Activated CD8-positive, alpha-beta memory T cell treated with anti-CD3 and anti-CD28 coated beads, Interleukin-2, amount 10 ng/mL, durations not matched to agents 7 days and 5 days (primary cell): ENCODE measurements at places on chromosomes 2 and 18.
A peak's percentile ranks its signal among the peaks of the same experiment; 100 is the strongest.

GRCh38 chr2:84830095-84830494, 50.8 kb downstream of the TRABD2A start:
- H3K4me3 ChIP-seq: no peak overlapping the region
- peaks cover 32% of the 10 kb centered on the region for H3K4me1 ChIP-seq
- H3K36me3 ChIP-seq: peaks cover 4% of the 10 kb centered on the region
- no peak overlapping the region for H3K27ac ChIP-seq
- DNase-seq: no peak
- no peaks in the 10 kb centered on the region for H3K27me3 ChIP-seq

- H3K27me3 ChIP-seq: no peaks in the 10 kb centered on the region
- peaks cover 42% of the 10 kb centered on the region for H3K36me3 ChIP-seq
- H3K27ac ChIP-seq: peak overlapping the region; percentile 96
- peak overlapping the region; percentile 94 for H3K4me3 ChIP-seq
- peaks cover 71% of the 10 kb centered on the region for H3K4me1 ChIP-seq
- peak; percentile 89 for DNase-seq
These were observed 1.1 kb downstream of the CASP8 start for GRCh38 chr2:201261471-201261870.

DNA sequence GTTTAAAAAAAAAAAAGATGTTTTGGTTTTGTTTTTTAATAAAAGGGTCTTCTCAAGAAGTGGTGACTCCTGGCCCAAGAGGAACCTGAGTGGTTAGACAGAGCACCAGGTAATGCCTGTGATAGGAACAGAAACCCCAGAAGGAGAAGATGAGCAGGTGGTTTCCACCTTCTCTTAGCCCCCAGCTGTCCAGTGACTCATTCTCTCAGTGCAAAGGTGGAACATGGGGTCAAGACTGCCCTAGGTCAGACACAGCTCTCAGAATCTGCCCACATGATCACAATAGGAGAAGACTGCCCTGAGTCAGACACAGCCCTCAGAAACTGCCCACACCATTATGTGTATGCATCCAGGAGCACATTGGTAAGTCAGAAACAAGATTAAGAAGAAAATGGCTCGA, 61.8 kb downstream of the TBC1D8 start:
- H3K36me3 ChIP-seq: no peaks in the 10 kb centered on the region
- H3K27ac ChIP-seq: no peak overlapping the region
- H3K27me3 ChIP-seq: peaks cover 6% of the 10 kb centered on the region
- H3K4me3 ChIP-seq: no peak overlapping the region

- no peak for DNase-seq
- no peaks in the 10 kb centered on the region for H3K4me1 ChIP-seq
- no peak overlapping the region for H3K4me3 ChIP-seq
- H3K27me3 ChIP-seq: peaks cover 9% of the 10 kb centered on the region
- H3K27ac ChIP-seq: no peak overlapping the region
These were observed 135.7 kb downstream of the EVA1A start for GRCh38 chr2:75424936-75425619.

DNA sequence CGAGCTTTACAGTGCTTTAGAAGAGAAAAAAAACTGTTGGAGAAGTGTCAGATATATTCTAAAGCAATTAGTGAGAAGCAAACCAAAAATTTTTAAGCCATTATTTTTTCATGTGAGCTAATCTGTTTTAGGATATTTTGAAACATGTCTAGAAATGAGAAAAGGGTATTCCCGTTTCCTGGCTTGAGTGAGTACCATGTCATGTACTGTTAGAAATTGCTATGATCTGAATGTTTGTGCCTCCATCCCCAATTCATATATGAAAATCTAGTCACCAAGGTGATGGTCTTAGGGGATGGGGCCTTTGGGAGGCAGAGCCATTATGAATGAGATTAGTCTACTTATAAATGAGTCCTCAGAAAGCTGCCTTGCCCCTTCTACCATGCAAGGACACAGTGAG, 493.3 kb upstream of the GCFC2 start:
- no peak overlapping the region for H3K4me3 ChIP-seq
- H3K36me3 ChIP-seq: no peaks in the 10 kb centered on the region
- no peak for DNase-seq
- no peak overlapping the region for H3K27ac ChIP-seq
- H3K27me3 ChIP-seq: no peaks in the 10 kb centered on the region

GRCh38 chr2:64515086-64515485, 9.0 kb upstream of the AFTPH start:
- H3K27me3 ChIP-seq: peaks cover 21% of the 10 kb centered on the region
- no peaks in the 10 kb centered on the region for H3K4me1 ChIP-seq
- H3K36me3 ChIP-seq: no peaks in the 10 kb centered on the region
- H3K27ac ChIP-seq: no peak overlapping the region
